T follicular helper cell (primary cell): ENCODE measurements at places on chromosomes 16 and 17.
A peak's percentile ranks its signal among the peaks of the same experiment; 100 is the strongest.

DNA sequence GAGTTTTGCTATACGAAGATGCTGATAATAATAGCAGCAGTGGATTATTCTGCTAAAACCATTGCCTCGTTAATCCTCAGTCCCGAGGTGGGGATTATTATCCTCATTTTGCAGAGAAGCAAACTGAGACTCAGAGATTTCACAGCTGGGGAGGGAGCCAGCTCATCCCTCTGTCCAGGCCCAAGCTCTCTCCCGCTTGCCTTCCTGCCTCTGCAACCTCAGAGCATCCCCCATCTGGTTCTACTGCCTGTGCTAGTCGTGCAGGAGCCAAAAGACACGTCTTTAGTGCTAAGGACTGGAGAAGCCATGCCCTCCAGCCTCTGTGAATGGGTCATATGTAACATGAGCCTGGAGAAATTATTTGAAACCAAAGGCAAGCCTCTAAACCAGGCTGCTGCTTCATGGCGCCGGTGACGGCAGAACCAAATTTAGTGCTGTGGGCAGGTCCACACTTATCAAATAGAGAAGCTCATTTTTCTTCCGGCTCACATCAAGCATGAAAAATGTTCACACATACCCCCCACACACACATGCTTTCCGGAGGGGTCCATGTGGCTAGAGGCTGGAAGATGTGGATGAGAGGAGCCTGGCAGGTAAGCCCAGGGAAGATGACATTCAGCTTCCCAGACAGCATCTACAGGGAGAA lies 13.5 kb downstream of the MAPT start:
- no peak for DNase-seq

- no peak for DNase-seq
Observed at GRCh38 chr17:73071066-73071999, 21.2 kb downstream of the SLC39A11 start.

DNA sequence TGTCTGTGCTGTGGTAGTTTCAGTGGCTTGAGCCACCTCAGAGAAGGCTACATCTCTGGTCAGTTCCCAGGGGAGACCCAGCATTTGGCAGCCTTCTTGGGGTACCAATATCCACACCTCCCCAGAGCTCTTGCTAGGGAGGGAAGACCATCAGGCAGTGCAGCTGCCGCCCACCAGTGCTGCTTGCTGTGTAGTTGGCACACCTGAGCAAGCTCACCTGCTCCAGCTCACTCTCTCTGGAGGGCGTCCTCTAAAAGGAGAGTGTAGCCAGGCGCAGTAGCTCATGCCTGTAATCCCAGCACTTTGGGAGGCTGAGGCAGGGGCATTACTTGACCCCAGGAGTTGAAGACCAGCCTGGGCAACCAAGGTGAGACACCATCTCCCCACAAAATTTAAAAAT lies 29.8 kb downstream of the CDIP1 start:
- no peak for DNase-seq

DNA sequence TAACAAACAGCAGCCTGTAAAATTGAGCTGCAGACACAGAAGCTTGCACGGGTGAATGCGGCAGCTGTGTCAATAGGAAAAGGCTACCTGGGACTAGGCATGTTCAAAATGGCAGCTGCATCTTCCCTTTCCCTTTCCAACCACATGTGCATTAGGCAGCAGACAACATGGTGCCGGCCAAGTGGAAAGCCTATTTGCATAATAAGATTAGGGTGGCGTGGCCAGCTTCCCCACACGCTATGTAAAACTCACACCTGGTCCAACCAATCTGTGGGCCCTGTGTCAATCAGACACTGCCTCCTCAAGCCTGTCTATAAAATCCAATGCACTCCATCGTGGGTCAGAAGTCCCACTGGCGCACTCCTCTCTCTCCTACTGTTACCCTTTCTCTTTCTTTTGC lies 61.0 kb upstream of the RBBP6 start:
- DNase-seq, result no peak

DNA sequence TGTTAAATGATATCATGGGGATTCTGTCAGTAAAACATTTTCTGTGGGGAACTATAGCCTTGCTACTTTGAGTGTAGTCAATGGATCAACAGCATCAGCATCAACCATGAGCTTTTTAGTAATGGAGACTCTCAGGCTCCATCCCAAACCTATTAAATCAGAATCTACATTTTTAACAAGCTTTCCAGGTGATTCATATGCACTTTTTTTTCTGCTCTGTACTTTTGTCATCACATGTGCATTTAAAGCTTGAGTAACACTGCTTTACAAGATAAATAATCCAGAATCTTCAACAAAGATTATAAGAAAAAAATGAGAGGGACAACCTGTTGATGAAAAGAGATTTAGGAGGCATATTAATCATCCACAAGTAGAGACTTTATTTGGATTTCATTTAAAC lies 23.5 kb downstream of the NUP93 start:
- no peak for DNase-seq

- DNase-seq, result no peak
Observed at GRCh38 chr17:3665834-3666233, 2.5 kb downstream of the TAX1BP3 start.

GRCh38 chr16:2019518-2019920 lies at the start of gene NPW:
Gene NPW, plus strand, starts transcription at chr16:2019785.
- DNase-seq, result no peak

GRCh38 chr16:2952679-2953078 lies 11.4 kb upstream of the KREMEN2 start:
- no peak for DNase-seq

DNA sequence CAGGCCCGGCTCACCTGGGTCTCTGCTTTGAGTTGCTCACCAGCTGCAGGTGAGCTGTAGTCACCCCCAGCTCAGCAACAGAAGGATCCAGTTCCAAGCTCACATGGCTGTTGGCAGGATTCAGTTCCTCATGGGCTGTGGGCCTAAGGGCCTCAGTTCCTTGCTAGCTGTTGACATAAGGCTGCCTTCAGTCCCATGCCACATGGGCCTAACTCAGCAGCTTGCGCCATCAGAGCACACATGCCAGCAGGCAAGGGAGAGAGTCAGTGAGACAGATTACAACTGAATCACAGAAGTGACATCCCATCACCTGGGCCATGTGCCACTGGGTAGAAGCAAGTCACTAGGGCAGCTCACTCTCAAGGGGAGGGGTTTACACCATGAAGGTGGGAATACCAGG lies 24.7 kb downstream of the PSMD7 start:
- DNase-seq, result no peak

DNA sequence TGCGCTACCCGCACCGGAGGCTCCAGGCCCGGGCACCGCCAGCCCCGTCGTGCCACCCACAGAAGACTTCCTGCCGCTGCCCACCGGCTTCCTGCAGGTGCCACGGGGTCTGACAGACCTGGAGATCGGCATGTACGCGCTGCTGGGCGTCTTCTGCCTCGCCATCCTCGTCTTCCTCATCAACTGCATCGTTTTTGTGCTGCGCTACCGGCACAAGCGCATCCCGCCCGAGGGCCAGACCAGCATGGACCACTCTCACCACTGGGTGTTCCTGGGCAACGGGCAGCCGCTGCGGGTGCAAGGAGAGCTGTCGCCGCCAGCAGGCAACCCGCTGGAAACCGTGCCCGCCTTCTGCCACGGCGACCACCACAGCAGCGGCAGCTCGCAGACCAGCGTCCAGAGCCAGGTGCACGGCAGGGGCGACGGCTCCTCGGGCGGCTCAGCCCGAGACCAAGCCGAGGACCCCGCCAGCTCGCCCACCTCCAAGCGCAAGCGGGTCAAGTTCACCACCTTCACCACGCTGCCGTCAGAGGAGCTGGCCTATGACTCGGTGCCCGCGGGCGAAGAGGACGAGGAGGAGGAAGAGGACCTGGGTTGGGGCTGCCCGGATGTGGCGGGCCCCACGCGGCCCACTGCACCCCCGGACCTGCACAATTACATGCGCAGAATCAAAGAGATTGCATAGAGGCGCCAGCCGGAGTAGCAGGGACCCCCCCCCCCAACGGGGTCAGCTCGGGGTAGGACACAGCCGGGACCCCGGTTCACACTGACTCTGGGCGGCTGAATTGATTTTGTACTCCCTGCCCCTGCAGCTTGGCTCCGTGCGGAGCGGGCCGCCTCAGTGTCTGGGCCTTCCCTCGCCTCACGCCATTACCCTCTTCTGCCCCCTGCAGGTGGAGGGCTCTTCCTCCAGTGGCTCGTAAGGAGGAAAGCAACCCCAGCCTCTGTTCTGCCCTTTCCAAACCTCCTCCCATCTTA lies 58.5 kb downstream of the TMEM132E start:
- peak; percentile 69 for DNase-seq

GRCh38 chr17:49935526-49936210 lies 33.3 kb upstream of the DLX4 start:
- no peak for DNase-seq

GRCh38 chr17:79500745-79501618 lies 109.9 kb downstream of the RBFOX3 start:
- no peak for DNase-seq

GRCh38 chr16:56792967-56793366 lies 63.0 kb downstream of the NUP93 start:
- no peak for DNase-seq

- DNase-seq, result no peak
Observed at GRCh38 chr17:73874008-73874720, 229.9 kb upstream of the SDK2 start.

DNA sequence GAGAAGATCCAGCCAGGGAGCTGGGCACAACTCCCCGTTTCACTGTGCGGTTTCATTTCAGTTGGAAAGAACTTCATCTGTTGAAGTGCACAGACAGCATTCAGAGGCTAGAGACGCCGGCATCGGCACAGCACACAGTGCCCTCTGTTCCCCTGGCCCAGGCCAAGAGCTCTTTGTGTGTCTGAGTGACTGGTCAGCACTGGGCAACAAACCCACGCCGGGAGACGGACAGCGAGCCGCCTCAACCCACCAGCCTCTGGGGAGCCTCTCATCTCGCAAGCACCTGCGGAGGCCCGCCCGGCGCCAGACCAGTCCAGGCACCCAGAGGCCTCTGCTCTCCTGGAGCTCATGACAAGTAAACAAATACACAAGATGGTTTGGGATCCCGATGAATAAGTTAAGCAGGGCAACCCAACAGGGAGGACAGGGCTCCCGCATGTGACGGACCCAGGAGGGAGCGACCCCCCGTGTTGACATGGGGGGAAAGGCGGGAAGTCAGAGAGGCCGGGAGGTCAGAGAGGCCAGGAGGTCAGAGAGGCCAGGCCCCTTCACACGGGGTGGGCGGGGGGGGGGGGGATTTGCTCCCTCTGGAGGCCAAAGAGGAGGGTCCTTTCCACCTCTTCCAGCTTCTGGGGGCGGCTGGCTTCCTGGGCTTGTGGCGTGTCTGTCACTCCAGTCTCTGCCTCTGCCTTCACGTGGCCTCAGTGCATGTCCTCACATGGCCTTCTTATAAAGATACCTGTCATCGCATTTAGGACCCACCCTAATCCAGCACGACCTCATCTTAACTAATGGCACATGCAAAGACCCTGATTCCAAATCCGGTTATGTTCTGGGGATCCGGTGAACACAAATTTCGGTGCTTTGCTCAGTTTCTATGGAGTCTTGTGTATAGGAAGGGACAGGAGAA lies 25.8 kb upstream of the KLHDC4 start:
- no peak for DNase-seq

DNA sequence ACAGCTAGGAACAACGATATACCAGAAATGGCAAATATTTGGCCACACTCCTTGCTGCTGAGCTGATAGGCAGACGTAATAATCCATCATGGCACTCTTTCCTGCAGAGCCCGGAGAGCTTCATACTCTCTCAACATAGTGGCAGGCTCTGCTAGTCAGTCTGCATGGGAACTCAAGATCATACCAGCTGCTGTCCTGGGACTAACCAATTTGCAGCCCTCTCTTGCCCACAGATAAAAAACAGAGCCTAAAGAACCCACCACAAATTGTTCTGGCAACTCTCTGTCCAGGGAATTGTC lies 13.5 kb downstream of the GSDMB start:
- no peak for DNase-seq

DNA sequence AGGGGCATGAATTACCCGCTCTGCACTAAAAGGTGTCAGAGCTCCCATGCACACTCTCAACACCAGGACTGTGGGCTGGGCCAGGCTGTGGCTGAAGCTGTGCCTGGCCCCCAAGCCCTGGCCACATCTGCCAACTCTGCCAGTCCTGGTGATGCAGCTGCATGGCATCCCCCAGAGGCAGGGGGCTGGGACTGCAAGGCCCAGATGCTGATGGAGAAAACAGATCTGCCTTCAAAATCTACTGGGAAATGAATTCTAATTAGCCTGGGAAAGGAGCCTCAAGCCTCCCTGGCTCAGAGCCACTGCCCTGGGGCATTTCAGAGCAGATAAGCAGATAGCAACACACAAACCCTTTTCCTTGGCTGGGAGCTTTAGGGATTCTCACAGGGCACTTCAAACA lies 3.4 kb downstream of the CHST6 start:
- no peak for DNase-seq

DNA sequence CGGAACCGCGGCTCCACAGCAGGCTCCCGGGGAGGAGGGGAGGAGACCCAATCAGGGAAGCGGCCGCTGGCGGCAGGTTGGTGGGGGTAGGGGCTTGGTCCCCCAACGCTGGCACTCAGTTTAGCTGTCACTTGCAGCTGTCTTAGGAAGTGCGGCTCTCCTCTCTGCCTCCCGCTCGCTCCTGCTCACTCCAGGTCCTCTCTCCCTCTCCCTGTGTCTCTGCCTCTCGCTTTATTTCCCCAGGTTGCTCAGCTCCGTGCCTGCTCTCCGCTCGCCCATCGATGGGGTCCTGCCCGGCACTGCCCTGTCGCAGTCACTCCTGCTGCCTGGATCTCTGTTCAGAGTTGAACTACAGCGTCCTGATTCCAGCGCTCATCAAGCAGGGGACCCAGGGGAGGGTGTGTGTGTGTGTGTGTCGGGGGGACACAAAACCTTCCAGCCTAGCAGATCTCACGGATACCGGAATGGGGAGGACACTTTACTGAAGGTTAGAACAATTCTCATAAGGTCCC lies 145.6 kb downstream of the ENGASE start:
- no peak for DNase-seq

DNA sequence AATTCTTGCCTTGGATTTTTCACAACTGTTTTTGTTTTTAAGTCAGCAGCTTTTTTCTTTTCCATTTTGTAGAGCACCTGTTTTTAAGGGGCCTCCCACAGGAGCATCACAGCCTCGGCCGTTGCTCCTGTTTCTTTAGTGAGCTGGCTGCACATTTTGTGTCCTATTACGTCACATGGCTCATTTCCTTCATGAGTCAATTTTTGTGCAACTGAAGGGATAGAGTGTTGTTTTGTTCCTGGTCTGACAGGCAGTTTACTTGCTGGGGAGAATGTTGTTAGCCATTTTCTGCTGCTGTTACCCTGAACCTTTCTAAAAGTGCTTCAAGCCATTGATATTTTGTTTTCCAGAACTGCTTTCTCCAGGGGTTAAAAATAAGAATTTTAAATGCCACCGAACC lies 45.0 kb upstream of the CRISPLD2 start:
- no peak for DNase-seq

- DNase-seq, result no peak
Observed at GRCh38 chr16:85824161-85825135, 25.0 kb downstream of the COX4I1 start.

DNA sequence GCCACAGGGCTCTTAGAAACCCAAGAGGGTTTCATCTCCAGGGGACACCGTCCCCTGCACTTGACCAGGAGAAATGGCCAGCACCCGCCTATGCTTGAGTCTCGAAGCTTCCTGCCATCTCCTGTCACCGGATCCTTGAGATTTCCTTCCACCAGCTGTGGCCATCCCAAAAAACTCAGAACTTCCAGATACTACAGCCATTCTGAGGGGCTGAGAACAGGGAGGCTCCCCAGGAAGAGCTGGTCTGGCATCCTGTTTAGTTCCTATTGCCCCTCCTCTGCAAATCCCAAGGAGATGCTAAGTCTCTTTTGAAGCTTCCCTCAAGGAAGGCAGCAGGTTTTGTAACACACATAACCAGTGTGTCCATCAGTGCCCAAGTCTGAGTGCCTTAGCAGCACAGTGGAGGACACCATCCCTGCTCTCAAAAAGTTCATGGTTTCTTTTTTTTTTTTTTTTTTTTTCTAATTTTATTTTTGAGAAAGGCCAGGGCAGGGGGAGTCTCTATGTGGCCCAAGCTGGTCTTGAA lies 2.0 kb downstream of the UBALD2 start:
- no peak for DNase-seq
